ENCODE measurements at places on chromosomes 13 and 19.
A peak's percentile ranks its signal among the peaks of the same experiment; 100 is the strongest.

- no peak for DNase-seq
These were observed 13.0 kb downstream of the YIPF2 start for GRCh38 chr19:10915130-10916091.

DNA sequence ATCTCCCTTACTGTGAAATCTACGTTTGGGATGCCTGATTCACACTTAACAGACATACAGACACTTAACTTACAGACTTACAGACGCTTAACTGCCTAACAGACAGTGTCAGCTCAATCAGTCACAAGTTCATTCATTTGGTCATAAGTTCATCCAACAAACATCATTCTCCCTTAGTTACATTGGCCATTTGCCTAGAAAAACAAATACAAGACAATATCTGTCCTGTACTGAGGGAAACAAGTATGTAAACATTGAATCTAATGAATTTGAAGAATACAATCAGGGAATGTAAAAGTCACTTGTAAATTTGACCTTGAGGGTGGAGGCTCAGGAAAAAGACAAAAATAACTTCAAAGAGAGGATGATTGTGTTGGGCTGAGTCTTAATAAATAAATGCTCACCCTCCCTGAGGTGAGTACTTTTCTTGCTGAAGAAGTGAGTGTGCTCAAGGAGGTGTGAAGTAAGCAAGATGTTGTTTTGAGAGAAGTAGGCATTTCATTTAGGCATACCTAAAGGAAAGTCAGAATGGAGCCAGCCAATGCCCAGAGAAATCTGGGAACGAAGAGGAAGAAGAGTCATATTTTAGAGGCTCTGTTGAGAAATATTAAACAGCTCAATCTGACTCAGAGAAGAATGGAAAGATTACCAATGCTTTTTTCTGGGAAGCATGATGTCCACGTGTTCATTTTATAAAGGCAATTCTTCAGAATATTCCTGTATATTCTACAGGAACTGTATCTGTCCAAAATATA, 958.4 kb upstream of the SLC10A2 start:
- no peak for DNase-seq

DNA sequence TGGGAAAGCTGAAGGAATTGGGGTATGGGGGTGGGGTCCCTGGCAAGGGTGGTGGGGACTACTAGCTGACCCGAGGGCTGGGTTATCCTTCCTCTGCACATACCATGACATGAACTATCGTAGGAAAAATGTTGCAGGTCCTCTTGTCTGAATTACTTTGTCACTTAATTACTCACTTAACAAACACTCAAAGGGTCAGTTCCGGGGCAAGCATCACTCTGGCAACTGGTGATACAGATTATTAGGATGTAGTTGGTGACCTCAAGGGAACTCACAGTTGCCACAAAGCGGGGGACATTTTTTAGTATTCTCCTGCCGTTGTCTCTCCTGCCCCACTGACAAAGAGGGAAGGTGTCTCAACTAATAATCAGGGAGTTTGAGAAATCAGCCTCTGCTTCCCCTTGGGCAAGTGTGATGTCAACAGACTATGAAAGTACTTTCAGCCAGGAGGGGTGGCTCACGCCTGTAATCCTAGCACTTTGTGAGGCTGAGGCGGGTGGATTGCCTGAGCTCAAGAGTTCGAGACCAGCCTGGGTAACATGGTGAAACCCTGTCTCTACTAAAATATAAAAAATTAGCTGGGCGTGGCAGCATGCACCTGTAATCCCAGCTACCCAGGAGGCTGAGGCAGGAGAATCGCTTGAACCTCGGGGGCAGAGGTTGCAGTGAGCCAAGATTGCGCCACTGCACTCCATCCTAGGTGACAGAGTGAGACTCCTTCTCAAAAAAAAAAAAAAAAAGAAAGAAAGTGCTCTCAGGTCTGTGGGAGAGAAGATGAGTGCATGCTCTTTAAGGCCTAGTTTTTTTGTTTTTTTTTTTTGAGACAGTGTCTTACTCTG, 10.3 kb downstream of the DNAJB1 start:
- DNase-seq = no peak

- DNase-seq = no peak
These were observed 6.4 kb downstream of the GARRE1 start for GRCh38 chr19:34260771-34261173.

DNA sequence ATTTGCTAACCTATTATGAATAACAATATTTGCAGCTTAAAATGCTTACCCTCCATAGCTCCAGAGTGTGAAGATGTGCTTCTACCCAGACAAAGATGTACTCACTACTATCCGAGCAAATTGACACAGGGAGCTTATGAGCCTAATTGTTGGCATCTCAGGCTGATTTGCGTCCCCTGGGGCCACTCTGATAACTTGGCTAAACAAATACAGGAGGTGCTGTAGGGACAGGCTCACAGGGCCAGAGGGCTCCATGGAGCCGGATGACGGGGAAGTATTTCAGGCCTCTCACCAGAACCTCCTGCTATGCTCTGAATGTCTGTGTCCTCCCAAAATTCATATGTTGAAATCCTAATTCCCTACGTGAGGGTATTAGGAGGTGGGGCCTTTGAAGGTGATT, 26.7 kb upstream of the C19orf12 start:
- DNase-seq = peak; percentile 64

DNA sequence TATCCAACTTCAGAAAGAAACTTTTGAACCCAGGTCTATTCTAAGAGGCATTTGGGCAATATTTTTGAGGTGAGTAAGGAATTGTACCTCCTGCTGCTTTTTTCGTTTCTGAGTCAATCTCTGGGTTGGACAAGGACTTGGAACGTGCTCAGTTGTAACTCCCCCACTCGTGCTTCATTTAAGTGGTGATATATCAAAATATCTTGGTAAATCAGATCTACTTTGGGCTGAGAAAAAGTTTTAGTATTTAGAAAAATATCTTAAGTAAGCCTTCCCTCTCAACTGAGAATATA, 728.9 kb downstream of the EFNB2 start:
- no peak for DNase-seq

DNA sequence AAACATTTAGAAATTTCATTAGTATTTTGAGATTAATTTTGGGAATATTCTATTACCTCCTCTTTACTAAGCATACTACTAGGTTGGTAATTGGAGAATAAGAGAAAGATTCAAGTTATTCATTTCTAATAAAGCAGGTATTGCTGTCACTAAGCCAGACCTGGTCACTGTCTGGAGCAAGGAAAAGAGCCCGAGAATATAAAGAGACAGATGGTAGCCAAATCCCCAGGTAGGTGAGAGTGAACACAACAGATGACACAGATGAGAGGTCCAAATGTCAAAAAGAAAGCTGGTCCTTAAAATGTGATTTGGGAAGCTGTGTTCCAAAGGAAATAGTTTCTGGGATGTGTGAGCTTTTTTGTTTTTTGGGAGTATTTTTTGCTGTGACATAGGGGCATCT, 128.6 kb downstream of the ZNF100 start:
- no peak for DNase-seq

GRCh38 chr13:97205982-97206381, 16.2 kb upstream of the MBNL2 start:
- no peak for DNase-seq

DNA sequence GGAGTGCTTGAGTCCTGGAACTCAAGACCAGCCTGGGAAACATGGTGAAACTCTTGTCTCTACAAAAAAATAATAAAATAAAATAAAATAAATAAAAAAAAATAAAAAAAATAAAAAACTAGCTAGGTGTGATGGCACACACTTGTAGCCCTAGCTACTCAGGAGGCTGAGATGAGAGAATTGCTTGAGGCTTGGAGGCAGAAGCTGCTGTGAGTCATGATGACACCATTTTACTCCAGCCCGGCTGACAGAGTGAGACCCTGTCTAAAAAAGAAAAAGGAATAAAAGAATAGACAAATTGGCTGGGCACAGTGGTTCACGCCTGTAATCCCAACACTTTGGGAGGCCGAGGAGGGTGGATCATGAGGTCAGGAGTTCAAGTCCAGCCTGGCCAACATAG, 1168.9 kb downstream of the SLITRK5 start:
- DNase-seq = no peak

DNA sequence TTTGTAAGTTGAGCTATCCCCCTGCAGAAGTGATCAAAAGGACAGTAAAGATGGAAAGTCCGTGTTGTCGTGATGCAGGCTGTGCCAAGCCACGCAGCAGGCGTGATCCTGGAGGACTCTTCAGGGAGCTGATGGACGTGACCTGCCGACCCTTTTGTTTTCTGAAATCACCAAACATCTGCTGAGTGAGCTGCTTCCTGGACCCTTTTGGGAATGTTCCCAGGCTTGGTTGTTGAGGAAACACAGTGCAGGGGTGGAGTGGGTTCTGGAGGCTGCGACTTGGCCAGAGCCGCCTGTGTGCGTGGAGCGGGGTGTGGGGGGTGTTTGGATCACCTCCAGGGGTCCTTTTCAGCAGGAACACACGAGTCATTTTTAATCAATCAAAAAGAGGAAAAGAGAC, 15.4 kb upstream of the CPAMD8 start:
- DNase-seq = no peak

DNA sequence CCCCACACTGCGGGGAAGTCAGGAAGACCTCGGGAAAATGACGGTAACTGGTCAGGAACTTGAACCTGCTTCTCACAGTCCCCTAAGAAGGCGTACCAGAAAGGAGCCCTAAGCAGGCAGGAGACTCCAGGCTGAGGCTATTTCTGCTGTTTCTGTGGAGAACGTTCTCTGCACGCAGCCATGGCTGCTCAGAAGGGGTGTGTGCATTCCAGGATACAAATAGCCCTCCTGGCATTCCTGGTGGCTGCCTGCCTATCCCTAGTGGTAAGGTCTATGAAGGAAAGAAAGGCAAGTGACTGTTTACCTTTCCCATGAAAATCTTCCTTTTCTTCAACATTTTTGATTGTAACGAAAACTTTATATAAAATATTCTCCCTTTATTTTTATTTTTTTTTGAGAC, 2.5 kb downstream of the SGCG start:
- no peak for DNase-seq

DNA sequence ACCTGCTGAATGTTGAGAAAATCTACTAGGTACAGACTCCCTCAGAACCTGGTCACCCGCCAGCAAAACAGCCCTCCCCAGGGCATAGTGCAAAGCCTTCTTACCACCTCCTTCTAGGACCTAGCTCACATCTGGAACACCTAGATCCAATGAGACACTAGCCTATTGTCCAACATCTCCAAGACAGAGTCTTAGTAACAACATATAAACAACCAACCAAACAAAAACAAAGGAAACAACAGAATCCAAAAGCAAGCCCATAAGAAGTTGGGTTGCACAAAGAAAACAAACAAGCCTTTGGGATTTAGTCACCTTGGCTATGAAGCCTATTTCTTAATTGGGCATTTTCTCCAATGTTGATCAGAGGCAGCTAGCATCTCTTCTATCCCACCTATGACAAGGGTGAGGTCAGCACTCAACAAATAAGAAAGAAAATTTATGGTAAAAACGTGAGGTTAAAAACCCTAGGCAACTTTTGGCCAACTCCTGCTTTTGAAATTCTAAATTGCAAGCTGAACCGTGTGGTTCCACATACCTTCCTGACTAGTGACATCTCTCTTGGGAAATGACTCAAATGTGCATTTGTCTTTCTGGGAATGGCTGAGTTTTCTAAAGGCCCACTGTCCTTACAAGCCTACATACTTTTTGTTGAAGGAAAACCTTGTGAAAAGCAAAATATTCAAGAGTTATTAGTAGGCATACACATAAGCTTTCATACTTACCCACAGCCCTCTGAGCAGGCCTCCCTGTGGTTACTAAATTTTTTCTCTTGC, 66.7 kb downstream of the FAM216B start:
- DNase-seq = no peak

- no peak for DNase-seq
These were observed 4.3 kb upstream of the C19orf25 start for GRCh38 chr19:1483131-1483978.

DNA sequence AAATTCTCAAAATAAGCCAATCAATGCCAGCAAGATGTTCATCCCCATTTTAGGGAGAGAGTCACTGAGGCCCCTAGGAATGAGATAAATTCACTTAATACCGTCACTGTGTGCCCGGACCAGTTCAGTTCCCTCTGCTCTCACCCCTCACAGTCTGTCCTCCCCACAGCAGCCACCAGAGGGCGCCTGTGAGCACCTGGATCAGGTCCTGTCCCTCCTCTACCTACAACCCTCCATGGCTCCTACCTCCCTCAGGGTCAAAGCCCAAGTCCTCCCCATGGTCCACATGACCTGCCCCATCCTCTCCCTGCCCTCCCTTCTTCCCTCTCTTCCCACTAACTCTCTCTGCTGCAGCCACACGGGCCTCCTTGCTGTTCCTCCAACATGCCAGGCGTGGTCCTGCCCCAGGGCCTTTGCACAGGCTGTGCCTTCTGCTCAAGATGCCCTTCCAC, 42.0 kb upstream of the NFIC start:
- DNase-seq = no peak

GRCh38 chr13:97753942-97754670, 199.4 kb upstream of the IPO5 start:
- DNase-seq = peak; percentile 4

DNA sequence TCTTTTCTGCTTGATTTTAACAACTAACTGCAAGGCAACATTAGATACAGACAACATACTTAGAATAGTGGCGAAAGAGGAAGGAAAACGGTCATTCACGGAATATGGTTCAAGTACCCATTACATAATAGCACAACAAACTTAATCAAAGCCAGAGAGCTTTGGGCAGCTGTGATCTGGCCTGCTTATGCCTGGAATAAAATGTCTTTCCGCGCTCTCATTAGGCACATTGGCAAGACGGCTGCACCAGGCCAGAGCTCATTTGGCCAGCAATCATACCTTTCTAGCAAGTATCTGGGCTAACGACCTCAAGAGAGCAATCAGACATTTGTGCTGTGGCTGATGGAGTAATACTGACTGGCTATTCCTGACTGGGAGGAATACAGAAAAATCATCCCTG, 112.8 kb downstream of the NALCN start:
- DNase-seq = no peak

GRCh38 chr19:963486-963951, 20.6 kb upstream of the WDR18 start:
- no peak for DNase-seq

GRCh38 chr13:37869756-37870488, at the start of gene TRPC4:
TSS of gene TRPC4 (minus strand) at chr13:37869772. CDS start at chr13:37783333, 86,439 bp downstream.
- DNase-seq = peak; percentile 75

DNA sequence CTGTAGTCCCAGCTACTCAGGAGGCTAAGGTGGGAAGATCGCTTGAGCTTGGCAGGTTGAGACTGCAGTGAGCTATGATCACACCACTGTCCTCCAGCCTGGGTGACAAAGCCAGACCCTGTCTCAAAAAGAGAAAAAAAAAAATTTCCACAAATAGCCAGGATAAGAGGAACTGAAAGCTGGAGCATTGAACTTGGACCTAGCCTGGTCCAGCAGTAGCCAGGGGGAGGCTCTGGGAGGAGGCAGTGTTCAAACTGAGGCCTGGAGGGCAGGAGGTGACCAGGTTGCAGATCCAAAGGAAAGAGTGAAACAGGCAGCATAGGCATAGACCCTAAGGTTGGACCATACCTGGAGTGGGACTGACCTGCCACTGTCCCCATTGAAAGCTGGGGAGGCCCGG, 26.9 kb upstream of the PIK3R2 start:
- no peak for DNase-seq

DNA sequence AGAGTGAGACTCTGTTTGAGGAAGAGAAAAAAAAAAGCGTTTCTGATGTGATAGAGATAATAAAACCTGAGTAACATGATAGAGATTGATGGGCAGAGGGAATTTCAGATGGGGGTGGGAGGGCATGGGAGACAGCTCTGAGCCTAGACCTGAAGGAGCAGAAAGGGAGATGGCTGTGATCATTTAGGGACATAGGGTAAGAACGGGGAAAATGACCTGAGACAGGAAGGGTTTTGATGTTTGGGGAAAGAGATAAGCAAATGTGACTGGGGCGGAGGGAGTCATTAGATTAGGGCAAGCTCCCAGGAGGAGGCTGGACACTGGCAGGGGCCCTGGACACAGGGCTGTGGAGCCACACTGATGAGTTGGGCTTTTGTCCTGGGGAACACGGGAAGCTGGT, 6.1 kb downstream of the ZNF320 start:
- no peak for DNase-seq

GRCh38 chr13:66665991-66666390, 564.1 kb downstream of the PCDH9 start:
- DNase-seq = no peak
